Activated naive CD8-positive, alpha-beta T cell treated with anti-CD3 and anti-CD28 coated beads, Interleukin-2, amount 10 ng/mL, durations not matched to agents 7 days and 5 days (primary cell): ENCODE measurements at places on chromosomes 3 and 15. TPM values are rescaled to one million over a fixed set of nuclear protein-coding genes. Genes with fewer than 3 reads are reported as not detected.

Gene ACKR2
- 3.9 TPM for total RNA-seq

Gene GOLIM4
- 3.1 TPM for total RNA-seq

Gene NR2E3
- total RNA-seq, result not detected

Gene CACNA2D2
- 2.1 TPM for total RNA-seq

Gene ERC2
- not detected for total RNA-seq

Gene PRR20G
- total RNA-seq, result not detected

Gene LAMB2
- total RNA-seq, result 1.2 TPM

DNA sequence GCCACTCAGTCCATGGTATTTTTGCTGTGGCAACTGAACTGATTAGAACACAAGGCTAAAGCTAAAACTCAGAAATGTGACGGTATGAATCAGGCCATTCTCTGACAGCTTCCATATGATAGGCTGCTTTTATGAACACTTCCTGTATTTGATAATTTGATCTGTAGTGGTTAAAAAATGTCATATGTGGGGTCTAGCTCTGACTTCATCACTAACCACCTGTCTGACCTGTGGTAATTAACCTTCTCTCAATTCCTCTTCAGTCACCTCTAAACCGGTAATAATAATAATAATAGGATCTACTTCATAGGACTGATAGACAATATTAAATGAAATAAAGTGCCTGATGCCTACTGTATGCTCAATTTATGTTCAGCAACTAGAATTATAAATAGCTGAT is 223.2 kb downstream of the MBNL1 start:
- no peak overlapping the region for H3K27ac ChIP-seq
- peaks cover 8% of the 10 kb centered on the region for H3K27me3 ChIP-seq
- DNase-seq, result no peak
- peaks cover 4% of the 10 kb centered on the region for H3K36me3 ChIP-seq
- no peak overlapping the region for H3K4me3 ChIP-seq

GRCh38 chr15:69119683-69120395 is 40.6 kb upstream of the GLCE start:
- no peaks in the 10 kb centered on the region for H3K36me3 ChIP-seq
- H3K4me3 ChIP-seq, result no peak overlapping the region
- peaks cover 23% of the 10 kb centered on the region for H3K27me3 ChIP-seq
- H3K4me1 ChIP-seq, result no peaks in the 10 kb centered on the region
- DNase-seq, result no peak
- no peak overlapping the region for H3K27ac ChIP-seq

DNA sequence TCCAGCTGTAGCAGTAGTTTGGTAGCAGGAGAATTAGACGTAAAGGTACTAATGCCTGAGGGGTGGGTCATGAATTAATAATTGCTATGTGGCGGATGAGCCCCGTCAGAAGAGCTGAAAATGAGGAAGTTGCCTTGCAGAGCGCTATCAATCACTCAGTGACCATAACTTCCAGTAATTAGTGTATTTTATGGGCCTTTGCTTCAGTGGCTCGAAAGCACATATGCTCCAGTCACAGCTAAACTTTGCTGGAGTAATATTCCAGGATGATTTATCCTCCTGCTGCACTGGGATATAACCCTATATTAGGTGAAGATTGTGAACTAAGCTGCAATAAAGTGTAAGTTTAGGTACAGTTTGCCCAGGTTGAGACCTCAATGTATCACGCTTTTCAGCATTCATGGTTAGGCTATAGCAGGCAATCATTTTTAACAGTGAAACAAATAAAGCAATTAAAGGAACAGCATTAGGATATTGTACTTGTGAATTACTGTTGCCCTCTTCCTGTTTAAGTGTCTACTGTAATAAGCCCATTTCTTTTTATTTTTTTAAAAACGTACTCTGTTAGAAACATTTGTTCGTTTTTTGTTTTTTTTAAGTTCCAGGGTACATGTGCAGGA is 104.6 kb upstream of the SKOR1 start:
- no peak overlapping the region for H3K4me3 ChIP-seq
- H3K27ac ChIP-seq, result no peak overlapping the region
- H3K4me1 ChIP-seq, result peaks cover 4% of the 10 kb centered on the region
- H3K27me3 ChIP-seq, result no peaks in the 10 kb centered on the region

DNA sequence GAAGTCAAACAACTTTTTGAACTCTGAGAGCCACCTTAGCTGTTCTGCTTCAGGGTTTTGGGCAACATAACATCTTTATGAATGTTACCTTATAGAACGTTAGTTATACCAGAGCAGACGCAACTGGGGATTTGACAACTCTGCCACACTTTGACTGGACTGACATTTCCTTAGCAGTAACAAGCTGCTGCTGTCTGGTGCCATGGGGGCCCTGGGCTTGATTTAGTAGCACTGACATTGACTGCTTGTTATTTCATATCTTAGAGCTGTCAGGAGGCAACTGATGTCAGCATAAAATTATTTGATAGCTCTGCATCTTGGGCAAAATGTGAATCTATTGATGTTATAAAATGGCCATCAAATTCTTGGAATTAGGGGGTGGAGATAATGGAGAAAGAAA is 285.4 kb downstream of the ROBO2 start:
- no peaks in the 10 kb centered on the region for H3K36me3 ChIP-seq
- DNase-seq, result no peak
- H3K27me3 ChIP-seq, result no peaks in the 10 kb centered on the region
- H3K4me3 ChIP-seq, result no peak overlapping the region

DNA sequence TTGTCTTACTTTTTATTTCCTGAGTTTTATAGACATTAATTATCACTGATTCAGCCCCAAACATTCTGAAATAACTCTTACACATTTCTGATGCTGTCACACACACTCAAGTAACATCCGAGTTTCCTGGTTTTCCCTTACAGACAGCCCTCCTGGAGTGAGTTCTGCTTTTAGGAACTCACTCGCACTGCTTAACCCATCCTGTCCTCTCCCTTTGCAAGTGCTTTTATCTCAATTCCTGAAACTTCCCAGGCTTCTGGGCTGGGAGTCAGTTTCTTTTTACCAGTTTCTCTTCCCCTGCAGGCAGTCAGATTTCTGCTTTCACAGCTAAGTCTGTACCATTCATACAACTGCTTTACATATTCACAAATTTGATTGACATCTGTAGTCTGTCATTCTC is 15.6 kb upstream of the SH3GL3 start:
- no peaks in the 10 kb centered on the region for H3K4me1 ChIP-seq
- no peak for DNase-seq
- H3K4me3 ChIP-seq, result no peak overlapping the region
- peaks cover 8% of the 10 kb centered on the region for H3K27me3 ChIP-seq

DNA sequence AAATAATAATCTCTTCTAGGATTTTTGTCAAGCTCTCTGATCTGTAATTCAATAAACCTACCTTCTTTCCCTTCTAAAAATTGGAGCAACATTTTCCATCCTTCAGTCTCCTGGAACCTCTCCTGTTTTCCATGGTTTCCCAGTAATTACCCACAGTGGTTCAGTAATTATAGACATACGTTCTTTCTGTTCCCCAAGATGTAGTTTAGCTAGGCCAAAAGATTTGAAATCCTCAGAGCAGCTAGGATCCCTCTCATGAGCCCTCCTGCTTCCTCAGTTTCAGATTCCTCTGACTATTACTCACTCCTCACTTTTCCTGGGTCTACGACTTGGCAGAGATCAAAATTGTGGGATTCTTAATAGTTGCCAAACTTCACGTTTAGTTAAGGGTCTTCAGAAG is 76.9 kb upstream of the IGSF10 start:
- no peak overlapping the region for H3K4me3 ChIP-seq
- DNase-seq, result no peak
- H3K27me3 ChIP-seq, result peaks cover 5% of the 10 kb centered on the region
- no peaks in the 10 kb centered on the region for H3K4me1 ChIP-seq
- H3K27ac ChIP-seq, result no peak overlapping the region
- no peaks in the 10 kb centered on the region for H3K36me3 ChIP-seq

DNA sequence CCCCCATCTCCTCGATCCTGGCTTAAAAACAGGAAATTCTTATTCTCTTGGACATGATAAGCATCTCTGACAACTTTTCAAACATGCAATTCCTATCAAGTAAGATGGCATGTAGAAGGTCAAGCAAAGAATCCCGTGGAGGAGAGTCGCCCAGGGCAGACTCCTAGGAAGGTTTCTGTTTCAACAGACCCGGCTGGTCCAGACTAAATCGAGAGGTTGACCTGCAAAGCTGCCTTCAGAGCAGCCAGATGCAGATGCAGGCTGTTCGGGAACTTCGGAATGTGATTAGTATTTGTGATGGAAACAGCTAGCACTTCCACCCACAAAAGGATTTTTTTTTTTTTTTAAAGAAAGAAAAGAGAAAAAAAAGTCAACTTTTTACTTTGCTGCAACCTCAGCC is 216.8 kb downstream of the NR1D2 start:
- H3K4me3 ChIP-seq, result no peak overlapping the region
- H3K27ac ChIP-seq, result no peak overlapping the region
- no peak for DNase-seq
- H3K4me1 ChIP-seq, result peaks cover 2% of the 10 kb centered on the region
- peaks cover 6% of the 10 kb centered on the region for H3K27me3 ChIP-seq

GRCh38 chr3:162769564-162769963 is 1273.0 kb downstream of the OTOL1 start:
- no peaks in the 10 kb centered on the region for H3K4me1 ChIP-seq
- H3K27ac ChIP-seq, result no peak overlapping the region
- DNase-seq, result no peak
- H3K27me3 ChIP-seq, result no peaks in the 10 kb centered on the region
- H3K4me3 ChIP-seq, result no peak overlapping the region
- H3K36me3 ChIP-seq, result no peaks in the 10 kb centered on the region

GRCh38 chr3:156151824-156152428 is 31.5 kb downstream of the KCNAB1 start:
- DNase-seq, result peak; percentile 61
- H3K27ac ChIP-seq, result no peak overlapping the region
- no peak overlapping the region for H3K4me3 ChIP-seq
- H3K27me3 ChIP-seq, result peaks cover 9% of the 10 kb centered on the region

DNA sequence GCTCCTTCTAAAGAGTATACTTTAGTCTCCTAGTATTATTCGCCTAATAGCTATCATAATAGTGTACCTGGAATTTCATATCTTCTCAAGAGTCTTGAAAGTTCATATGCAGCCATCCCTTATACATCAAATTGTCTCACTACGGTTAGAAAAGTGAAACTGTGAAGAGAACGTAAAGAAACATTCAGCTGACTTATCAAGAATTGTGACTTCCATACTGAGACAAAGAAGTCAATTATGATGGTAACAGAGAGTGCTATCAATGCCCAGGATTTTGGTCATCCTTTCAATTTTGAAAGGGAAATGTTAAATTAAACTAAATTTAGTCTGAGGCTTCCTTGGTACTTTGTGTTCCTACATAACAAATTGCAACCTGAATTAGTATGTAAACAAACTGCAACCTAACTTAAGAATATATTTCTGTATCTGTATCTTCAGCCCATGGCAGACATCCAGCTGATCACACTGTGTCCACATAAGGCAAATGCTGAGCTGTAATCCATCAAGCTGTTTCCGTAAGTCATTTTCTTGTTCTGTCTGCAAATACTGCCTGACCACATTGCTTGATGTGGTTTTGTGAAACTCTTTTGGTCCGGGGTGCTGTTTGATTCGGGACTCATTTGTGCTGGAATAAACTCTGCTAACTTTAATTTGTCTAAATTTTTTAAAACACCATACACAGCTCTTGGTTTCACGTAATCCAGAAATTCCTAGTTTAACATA is 469.6 kb downstream of the SI start:
- H3K4me1 ChIP-seq, result no peaks in the 10 kb centered on the region
- no peaks in the 10 kb centered on the region for H3K27me3 ChIP-seq
- H3K27ac ChIP-seq, result no peak overlapping the region

DNA sequence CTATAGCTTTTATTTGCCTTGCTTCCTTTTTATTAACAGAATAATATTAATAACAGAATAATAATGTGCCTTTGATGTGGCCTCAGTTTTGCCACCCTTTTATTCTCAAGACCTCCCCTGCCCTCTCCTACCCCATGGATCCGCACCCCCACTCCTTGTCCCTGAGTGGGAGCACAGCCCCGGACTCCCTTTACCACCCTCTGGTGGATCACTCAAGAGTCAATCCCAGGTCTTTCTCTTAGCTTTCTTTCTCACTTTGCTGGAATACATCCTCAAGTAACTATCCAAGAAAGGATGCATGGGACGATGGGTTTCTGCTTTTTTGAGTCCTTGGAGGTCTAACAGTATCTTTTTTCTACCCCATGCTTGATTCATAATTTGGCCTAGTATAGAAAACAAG is 63.4 kb downstream of the KLF13 start:
- peak overlapping the region; percentile 19 for H3K4me3 ChIP-seq
- peaks cover 53% of the 10 kb centered on the region for H3K4me1 ChIP-seq
- H3K27ac ChIP-seq, result peak overlapping the region; percentile 11
- H3K36me3 ChIP-seq, result peaks cover 17% of the 10 kb centered on the region

GRCh38 chr3:84292128-84292527 is 666.7 kb upstream of the CADM2 start:
- H3K27ac ChIP-seq, result no peak overlapping the region
- no peaks in the 10 kb centered on the region for H3K4me1 ChIP-seq
- H3K36me3 ChIP-seq, result no peaks in the 10 kb centered on the region
- no peaks in the 10 kb centered on the region for H3K27me3 ChIP-seq
- DNase-seq, result no peak
- H3K4me3 ChIP-seq, result no peak overlapping the region

DNA sequence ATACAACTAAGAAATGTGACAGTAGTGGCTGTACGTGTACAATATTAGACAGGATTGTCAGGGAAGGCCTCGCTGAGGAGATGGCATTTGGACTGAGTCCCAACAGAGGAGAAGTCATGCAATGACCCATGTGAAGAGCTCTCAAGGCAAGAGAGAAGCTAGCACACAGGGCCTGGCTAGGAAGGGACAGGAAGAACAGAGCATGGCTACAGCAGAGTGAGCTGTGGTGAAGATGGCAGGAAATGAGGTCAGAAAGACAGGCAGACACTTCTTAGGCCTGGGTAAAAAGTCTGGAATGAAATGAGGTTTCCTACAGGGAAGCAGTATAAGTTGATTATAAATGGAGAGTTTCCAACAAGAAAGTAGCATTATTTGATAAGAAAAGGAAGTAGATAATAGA is 33.2 kb upstream of the LEKR1 start:
- peaks cover 23% of the 10 kb centered on the region for H3K4me1 ChIP-seq
- no peak for DNase-seq
- peak overlapping the region; percentile 25 for H3K4me3 ChIP-seq
- peaks cover 12% of the 10 kb centered on the region for H3K36me3 ChIP-seq

- no peak for DNase-seq
- peaks cover 10% of the 10 kb centered on the region for H3K4me1 ChIP-seq
- H3K4me3 ChIP-seq, result no peak overlapping the region
Measured at GRCh38 chr3:194537732-194538247, 51.0 kb upstream of the ATP13A3 start.

GRCh38 chr3:163391407-163392181 is 1686.7 kb downstream of the SI start:
- no peak overlapping the region for H3K27ac ChIP-seq
- H3K36me3 ChIP-seq, result no peaks in the 10 kb centered on the region
- H3K4me1 ChIP-seq, result no peaks in the 10 kb centered on the region

GRCh38 chr3:196927571-196928453 is 14.5 kb downstream of the NCBP2 start:
- peaks cover 10% of the 10 kb centered on the region for H3K36me3 ChIP-seq
- no peak overlapping the region for H3K27ac ChIP-seq
- no peak overlapping the region for H3K4me3 ChIP-seq
- no peak for DNase-seq
- no peaks in the 10 kb centered on the region for H3K27me3 ChIP-seq
